ENCODE measurements at places on chromosomes 7 and 10.

DNA sequence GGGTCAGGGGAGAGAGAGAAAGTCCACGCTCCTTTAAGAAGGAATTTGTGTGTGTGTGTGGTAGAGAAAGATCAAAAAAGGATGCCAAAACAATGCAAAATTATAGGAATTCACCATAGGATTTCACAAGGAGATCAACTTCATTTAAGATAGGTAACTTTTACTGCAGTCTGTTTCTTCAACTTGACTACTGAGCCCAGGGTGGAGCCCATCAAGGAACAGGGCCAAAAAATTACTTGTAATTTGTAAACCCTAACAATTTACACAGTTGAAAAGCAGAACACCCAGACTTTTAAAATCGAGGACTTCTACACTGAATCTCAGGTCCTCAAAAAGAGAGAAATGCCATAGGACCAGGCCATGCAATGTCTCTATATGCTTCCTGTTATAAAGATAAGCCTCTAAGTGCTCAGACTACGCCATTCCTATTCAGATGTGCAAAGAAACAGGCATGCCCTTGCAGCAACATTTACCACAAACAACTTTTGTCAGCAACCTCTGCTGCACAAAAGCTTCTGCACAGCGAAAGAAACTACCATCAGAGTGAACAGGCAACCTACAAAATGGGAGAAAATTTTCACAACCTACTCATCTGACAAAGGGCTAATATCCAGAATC is 10.6 kb upstream of the GIMAP4 start:
- no peak for DNase-seq

DNA sequence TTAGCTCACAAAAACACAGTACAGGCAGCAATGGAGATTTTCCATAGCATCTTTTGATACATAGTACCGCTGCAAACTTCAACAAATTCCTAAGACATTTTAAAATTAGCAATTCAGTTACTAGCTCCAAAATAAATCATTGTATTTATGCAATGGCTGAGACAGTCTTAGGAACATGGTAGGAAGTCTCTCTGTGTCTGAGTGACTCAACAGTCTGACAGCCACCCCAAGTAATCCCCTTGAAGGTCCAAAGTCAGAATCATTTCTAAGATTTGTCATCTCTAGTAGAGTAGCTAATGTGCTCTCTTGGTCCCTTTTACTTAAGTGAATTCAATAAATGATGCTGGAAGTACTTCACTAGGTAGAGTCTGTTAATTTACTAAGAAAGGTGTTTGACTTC is 93.8 kb upstream of the NOBOX start:
- DNase-seq = no peak

DNA sequence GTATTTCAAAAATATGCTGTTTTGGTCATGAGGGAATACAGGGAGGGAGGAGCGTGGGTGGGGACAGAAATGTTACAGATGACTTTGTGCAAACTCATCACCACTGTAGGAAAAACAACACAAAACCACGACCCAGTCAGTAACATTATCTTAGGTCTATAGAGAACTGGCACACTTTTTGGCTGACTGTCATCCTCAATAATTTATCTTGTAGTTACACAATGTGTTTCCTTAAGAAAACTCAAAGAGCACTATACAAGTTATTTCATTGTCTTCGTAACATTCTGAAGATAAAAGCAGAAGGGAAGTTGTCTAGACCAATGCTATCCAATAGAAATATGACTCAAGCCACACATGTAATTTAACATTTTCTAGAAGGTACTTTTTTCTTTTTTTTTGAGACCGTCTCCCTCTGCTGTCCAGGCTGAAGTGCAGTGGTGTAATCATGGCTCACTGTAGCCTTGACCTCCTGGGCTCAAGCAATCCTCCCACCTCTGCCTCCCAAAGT is 16.9 kb upstream of the CDK14 start:
- no peak for DNase-seq

DNA sequence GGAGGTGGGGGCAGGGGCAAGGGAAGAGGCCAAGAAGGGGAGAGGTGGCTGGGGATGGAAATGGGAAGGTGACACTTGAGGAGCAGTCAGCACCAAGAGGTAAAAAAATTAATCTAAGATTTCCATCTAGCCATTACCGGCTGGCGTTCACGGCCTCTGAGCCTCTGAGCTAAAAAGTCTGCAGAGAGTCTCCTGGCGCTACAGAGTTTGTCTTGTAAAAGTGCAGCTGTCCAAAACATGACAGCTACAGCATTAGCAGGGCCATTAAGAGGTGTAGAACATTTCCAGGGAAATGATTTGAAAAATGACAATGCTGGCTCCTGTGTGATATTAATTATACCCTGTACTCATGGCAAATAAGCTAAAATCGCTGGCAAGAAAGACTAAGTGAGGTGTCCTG is 167.6 kb downstream of the LRMDA start:
- DNase-seq = no peak

DNA sequence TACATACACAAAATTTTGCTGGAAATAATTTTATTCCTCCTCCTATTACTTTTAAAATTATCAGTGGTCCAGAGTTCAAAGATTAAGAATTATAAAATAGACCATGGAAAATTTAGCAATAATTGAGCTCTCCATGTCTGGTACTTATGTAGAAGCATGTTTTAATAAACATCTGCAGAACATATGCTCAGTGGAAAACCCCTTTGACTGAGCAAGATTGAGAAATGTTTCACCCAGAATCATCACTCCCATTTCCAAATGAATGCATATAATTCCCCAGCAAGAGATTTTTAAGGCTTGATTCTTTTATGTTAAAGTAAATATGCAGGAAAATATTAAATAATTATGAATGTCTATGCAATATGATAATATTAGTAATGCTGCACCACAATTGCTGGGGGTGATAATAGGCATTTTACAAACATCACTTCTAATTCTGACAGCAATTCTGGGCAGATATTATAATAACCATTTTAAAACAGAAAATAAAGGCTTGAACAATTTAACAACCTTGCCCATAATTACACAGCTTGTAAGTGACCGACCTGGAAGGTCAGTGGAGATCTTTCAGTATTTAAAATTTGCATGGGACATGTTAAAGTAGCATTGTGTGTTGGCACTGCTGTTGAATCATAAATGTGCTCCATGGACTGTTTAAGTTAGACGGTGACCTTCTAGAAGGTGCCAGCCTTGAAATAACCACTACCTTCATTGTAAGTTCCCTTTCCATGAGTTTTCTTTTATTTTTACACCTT is 45.6 kb upstream of the TES start:
- DNase-seq = no peak

DNA sequence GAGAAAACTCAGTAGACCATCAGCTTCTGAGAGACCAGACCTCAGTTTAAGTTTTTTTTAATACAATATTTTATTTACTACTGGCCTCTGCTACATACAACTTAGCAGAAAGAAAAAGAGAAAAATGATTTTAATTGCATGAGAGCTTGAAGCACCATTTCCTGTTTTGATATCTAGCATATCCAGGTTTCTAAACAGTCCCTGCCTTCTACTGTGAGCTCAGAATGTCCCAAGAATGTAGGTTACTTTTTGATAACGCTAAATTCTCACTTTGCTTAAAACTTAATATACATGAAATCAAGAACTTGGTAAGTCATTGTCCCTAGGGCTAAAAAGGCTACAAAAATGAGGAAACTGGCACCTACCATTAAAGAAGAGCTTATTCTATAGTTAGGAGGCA is 7.0 kb downstream of the TMEM243 start:
- no peak for DNase-seq

DNA sequence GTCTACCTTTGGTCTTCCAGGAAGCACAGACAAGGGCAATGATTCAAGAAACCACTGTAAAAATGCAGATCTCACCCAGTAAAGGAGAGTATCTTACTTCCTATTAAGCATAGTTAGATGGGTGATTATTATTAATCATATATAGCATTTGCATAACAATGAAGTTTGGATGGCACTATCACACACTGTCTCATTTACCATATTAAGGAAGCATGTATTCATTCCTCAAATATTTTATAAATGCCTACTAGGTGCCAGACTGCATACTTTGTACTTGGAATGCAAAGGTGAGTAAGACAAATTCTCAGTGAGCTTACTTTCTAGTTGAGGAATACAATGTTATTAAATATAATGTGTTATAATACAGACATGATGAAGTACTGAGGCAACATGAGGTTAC is 53.9 kb upstream of the SKAP2 start:
- DNase-seq = no peak

DNA sequence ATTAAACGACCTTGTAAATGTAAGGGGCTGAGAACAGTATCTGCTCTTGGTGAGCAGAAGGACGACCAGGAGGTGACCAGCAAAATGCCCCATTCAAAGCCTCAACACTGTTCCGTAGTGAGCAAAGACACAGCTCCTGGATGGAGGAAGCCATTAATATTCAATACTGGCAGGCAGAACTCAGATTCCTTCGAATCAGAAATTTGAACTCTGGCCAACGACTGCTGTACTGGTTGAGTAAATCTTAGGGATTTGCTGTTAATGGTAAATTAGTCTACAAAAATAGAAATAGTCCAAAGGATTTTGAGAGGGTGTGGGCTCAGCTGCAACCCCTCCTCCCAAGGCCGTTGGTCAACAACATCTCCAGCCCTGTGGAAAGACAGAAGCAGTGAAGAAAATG is 130.5 kb upstream of the PFKP start:
- DNase-seq = no peak

DNA sequence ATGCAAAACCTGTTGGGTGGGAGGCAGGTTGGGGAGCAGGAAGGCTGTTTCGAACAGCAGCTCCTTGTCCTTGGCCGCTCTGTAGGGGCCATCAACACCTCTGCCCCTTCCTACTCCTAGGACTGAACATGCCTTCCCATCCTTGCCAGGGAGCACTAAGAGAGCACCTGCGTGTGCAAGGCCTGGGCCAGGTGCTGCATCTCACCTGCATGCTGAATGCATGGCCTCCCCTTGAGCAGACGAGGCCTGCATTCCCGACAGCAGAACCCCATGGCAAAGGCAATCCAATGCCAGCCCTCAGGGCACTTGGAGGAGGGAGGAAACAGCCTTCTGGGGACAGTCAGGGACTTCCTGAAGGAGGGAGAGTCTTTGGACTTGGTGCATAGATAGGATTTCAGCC is 11.0 kb downstream of the VSIR start:
- no peak for DNase-seq

DNA sequence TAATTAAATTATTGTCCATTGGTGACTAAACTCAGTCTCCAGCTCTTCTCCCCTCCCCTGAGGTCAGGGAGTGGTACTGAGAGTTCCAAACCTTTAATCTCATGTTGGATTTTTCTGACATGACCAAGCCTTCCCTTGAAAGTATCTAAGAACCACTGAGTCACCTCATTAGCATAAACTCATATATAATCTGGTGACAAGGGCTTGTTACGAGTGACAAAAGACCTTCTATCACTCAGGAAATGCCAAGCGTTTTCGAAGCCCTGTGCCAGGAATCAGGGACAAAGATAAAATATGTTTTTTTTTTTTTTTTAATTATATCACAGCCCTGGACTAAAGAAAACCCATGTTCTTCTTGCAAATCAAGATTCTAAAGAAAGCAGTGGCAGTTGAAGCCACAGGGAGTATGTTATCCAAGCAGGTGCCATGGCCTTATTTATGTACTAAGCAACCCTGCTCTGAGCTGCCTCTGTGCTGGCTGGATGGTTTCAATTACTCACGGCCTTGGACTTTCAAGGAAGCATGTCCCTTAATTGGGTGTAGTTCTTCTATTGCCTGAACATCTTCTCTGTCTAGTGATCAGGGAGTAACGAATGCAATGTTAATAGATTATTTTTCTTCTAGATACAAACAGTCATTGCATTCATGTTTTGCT is 169.0 kb upstream of the PRKCQ start:
- no peak for DNase-seq

GRCh38 chr7:69115788-69116187 is 482.5 kb upstream of the AUTS2 start:
- DNase-seq = no peak

DNA sequence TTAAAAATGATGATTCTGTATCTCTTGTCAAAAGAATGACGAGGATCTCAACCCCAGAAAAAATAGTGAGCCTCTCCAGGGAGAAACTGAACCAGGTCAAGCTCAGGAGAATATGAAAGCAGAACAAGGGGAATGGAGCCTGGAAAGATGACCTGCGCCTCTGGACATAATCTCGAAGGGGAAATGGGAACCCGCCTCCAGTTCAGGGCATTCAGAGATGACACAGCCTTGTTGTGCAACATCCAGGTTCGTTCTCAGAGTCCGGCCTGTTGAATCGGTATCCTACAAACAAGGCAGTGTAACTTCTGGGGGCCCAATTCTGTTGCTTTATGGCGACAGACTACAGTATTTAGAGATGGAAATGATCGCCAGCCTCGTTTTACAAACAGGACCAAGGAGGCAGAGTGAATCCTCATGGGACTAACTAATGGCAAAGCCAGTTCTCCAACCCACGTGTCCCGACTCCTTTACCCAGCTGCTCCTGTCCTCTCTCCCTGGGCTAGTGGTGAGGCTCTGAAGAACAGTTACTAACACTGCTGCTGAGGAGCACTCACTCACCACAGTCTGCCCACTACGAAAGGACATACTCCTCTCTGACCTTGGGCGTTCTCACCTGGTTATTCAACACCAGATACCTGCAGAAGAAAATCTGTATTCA is 67.6 kb downstream of the JAZF1 start:
- no peak for DNase-seq

DNA sequence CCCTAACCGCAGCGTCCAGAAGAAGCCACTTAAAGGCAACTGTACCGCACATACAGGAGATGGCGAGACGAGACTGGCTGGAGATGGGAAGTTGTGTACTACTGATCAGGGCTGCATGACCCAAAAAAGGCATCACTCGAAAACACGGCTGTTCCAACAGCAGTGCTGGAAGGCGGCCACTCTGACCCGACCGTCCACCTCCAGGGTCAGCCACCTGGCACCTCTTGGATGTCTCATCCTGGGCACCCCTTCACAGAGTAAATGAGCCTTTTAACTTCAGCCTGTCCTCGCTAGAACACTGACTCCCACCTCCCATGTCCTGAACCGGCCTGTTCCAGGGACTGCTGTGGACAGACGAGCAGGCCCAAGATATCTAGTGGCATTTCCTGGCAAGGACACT is 180.7 kb downstream of the DIP2C start:
- no peak for DNase-seq

DNA sequence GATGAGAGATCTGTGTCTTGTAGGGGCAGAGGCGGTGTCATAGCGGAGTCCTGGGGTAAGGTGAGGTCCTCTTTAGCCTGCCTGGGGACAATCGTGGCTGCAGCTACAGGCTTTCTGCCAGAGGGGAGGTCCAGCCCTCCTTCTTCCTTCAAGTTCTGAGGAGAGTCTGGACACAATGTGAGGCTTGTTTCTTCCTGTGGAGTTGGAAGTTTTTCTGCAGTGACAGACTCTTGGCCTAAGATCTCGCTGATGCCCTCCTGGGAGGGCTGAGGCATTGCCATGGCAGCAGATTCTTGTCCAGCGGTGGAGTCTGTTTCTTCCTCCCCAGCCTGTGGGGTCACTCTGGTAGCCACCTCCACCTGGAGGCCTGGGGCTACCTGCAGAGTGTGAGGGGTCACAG is 4.4 kb downstream of the NACAD start:
- no peak for DNase-seq

- no peak for DNase-seq
Observed at GRCh38 chr7:75696263-75697037, 42.3 kb downstream of the HIP1 start.

- DNase-seq = no peak
Observed at GRCh38 chr10:131876508-131876907, 24.3 kb upstream of the PPP2R2D start.

Data from NCI-H1417 (cell line).